ENCODE measurements at places on chromosomes 2 and 18. TPM values are rescaled to one million over a fixed set of nuclear protein-coding genes. Genes with fewer than 3 reads are reported as not detected.

Gene UNC80
- under 0.01 TPM for total RNA-seq

Gene ACVR1C
- 0.08 TPM for total RNA-seq

Gene GPR55
- not detected for total RNA-seq

Gene SP9
- total RNA-seq, result not detected

Gene IL1RL2
- 4.3 TPM for total RNA-seq

Gene SRD5A2
- not detected for total RNA-seq

Gene UGT1A10
- not detected for total RNA-seq

Gene STARD6
- total RNA-seq, result not detected

Gene ASAP2
- total RNA-seq, result 18.6 TPM

Gene NYAP2
- not detected for total RNA-seq

Gene ACTG2
- total RNA-seq, result 0.35 TPM

Gene ST6GAL2
- 0.47 TPM for total RNA-seq

Gene VAMP5
- total RNA-seq, result 97.5 TPM

Gene PXDN
- total RNA-seq, result 81.8 TPM

Gene DYNAP
- not detected for total RNA-seq

Gene ANKRD39
- total RNA-seq, result 6.4 TPM

Gene ABCG5
- not detected for total RNA-seq

Gene COL4A3
- 8.3 TPM for total RNA-seq

Gene C2orf66
- 0.08 TPM for total RNA-seq

Gene DUSP19
- 3.4 TPM for total RNA-seq

Gene DNER
- 0.60 TPM for total RNA-seq

Gene ADCY3
- total RNA-seq, result 137 TPM

Gene RBM43
- total RNA-seq, result 3.9 TPM

Gene UCN
- total RNA-seq, result 0.30 TPM

Gene RNU2-63P
- total RNA-seq, result not detected

Gene NMUR1
- 0.23 TPM for total RNA-seq

Gene PAIP2B
- total RNA-seq, result 0.47 TPM

Data from smooth muscle cell of the coronary artery (primary cell).